ENCODE measurements at places on chromosomes 13 and 19.

- no peak for DNase-seq
These were observed 14.6 kb upstream of the ASF1B start for GRCh38 chr19:14150770-14151661.

DNA sequence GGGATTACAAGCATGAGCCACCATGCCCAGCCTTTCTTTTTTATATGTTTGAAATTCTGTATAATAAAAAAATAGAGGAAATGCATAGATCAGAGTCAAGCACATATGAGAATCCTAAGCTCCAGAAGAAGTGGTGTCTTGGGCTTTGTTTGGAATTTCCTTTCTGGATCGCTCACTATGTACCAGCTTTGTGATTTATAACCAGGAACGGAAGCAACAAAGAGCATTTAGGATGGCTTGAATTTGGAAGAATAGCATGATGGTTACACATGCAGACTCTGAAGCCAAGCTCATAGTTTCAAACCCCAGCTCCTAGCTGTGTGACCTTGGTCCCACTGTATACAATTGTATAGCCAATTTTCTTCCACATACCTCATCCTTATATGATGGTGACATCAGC lies 28.0 kb upstream of the SLC15A1 start:
- no peak for DNase-seq

DNA sequence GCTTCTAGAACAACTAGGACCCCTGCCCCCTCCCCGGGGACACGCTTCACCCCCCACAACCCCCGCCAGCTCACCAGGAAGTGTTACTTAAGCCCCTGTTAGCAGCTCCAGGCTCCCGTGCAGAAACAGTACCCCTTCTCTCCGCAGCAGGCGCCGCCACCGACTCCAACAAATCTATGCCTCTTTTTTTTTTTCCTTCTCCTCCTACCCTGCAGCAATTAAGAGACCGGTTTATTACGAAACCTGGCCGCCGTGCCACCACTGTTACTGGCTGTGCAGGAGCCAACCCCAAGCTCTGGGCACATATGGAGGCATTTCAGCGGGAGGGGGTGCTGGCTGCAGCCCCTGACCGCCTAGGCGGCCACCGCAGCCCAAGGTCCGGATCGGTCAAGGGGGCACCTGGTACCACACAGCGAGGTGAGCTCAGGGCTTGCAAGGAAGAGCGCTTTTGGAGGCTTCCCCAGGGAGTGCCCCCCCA lies 2.4 kb downstream of the GADD45B start:
- DNase-seq = no peak

DNA sequence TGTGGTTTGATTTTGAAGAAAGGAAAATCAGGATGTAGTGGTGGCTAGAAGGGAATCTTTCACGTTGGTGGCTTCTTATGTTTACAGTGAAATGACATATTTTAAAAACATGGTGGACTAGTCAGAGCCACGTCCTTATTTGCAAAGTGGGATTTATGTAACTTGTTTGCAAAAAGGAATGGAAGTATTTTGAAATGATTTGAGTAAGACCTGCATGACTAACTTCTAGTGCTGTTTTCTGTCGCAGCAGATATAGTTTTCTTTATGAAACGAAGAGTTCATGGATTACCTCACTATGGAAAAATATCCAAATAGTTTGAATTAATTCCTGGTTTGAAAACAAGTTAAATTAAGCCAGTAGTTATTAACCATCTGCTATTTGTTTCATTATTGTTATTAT lies 476.5 kb downstream of the MYO16 start:
- DNase-seq = no peak

GRCh38 chr13:20566468-20566897 lies 474 bp upstream of the IFT88 start:
- DNase-seq = no peak

DNA sequence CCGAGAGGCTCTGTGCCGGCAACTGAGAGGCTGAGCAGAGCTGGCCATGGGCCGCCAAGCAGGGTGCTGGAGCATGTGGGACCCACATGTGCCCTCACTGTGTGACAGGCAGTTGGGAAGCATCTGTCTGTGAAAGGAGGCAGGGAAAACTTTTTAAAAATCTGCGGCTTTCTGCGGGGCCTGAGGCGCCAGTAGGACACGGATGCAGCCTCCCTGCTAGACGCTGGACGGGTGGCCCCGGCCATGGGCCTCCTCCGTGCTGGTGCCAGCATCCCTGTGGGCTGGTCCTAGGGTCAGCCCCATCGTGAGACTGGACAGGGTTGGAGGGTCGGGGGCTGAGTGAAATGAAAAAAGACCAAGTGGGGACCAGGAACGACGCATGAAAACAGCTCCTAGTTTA lies 20.9 kb upstream of the DCUN1D2 start:
- DNase-seq = no peak

- DNase-seq = peak; percentile 25
These were observed at the start of gene NDUFS7 for GRCh38 chr19:1383312-1384084. TSS of gene NDUFS7 (plus strand) at chr19:1383907. CDS start at chr19:1383927, 20 bp downstream.

DNA sequence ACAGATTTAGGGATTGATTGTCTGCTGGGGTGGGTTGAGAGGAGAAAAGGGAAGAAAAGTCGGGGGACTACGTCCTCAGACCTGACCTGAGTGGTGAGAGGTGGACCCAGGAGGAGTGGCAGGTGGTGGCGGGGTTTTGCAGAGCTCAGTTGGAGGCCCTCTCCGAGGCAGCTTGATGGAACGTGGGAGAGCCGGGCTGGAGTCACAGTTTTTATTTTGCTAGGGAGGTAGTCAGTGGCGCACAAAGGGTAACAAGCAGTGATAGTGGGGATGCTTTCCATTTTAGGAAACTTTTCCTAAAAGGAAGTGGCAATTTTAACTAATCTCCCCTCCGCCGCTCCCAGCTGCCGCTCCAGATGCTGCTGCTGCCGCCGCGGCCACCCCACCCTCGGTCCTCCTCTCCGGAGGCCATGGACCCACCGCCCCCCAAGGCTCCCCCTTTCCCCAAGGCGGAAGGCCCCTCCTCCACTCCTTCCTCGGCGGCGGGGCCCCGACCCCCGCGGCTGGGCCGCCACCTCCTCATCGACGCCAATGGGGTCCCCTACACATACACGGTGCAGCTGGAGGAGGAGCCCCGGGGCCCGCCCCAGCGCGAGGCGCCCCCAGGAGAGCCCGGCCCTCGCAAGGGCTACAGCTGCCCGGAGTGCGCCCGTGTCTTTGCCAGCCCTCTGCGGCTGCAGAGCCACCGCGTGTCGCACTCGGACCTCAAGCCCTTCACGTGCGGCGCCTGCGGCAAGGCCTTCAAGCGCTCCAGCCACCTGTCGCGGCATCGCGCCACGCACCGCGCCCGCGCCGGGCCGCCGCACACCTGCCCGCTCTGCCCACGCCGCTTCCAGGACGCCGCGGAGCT lies 1.1 kb upstream of the ZNF581 start:
- DNase-seq = no peak

GRCh38 chr19:10895920-10896319 lies 24.6 kb downstream of the CARM1 start:
- DNase-seq = no peak

GRCh38 chr19:44738603-44739558 lies 9.6 kb upstream of the BCL3 start:
- no peak for DNase-seq

DNA sequence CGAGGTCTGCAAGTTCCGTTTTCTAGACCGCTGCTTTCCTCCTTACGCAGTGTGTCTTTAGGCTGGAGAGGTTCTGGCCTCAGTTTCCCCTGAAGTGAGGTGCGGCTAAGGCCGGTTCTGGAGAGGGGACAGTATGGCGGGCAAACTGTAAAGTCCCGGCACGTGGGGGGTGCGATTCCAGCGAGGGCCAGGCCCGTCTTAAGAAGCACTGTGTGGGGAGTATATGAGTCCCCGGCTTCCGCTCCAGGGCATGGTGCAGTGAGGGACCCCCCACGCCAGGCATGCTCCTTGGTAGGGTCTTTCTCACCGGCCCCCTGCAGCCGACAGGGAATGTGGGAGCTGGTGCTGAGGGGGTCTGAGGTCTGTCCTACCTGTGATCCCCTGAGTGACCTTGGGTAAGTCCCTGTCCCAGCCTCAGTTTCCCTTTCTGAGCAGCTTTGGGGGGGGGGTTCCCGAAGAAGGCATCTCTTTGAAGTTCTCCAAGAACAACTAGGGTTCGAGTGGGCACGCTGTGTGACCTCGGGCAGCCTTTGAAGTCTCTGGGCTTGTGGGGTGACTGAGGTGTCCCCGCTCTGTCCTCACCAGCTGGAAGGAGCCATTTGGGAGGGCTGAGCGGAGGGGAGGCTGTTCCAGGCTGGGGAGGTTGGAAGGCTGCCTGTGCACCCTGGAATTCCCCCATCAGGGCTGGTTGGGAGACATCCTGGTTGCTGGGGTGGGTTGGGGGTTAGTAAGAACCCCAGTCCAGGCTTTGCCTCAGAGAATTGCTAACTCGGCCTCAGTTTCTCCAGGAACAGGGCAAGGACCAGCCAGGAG lies 1.5 kb downstream of the NFIC start:
- no peak for DNase-seq

DNA sequence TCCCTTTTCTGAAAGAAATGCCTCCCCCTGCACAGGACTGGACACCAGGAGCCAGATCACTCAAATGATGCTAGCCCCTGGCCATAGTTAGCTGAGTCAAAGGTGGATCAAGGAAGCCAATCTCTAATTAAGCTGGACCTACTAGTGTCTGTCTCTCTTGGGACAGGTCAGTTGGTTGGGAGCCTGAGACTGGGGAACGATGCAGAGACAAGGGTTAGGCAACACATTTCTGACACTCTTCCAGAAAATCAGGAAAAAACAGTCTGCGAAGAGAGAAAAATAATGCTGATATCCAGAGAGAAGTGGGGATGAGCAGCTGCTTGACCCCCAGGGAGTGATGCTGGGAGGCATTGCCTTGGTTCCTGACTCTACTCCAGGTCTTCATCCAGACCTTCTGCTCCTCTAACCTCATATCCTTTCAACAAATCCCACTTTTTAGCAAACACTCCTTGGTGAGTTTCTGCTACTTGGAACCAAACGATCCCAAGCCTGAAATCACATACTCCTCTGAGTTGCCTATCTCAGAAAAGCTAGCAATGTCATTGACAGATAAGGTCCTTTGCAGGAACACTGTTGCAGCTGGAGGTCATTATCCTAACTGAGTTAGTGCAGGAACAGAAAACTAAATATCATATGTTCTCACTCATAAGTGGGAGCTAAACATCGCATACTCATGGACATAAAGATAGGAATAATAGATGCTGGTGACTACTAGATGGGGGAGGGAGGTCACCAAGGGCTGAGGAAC lies 369.7 kb downstream of the COG6 start:
- DNase-seq = no peak

- no peak for DNase-seq
These were observed 2041.1 kb downstream of the OLFM4 start for GRCh38 chr13:55069746-55070145.

- DNase-seq = no peak
These were observed 181.7 kb upstream of the RFC3 start for GRCh38 chr13:33636243-33636642.

DNA sequence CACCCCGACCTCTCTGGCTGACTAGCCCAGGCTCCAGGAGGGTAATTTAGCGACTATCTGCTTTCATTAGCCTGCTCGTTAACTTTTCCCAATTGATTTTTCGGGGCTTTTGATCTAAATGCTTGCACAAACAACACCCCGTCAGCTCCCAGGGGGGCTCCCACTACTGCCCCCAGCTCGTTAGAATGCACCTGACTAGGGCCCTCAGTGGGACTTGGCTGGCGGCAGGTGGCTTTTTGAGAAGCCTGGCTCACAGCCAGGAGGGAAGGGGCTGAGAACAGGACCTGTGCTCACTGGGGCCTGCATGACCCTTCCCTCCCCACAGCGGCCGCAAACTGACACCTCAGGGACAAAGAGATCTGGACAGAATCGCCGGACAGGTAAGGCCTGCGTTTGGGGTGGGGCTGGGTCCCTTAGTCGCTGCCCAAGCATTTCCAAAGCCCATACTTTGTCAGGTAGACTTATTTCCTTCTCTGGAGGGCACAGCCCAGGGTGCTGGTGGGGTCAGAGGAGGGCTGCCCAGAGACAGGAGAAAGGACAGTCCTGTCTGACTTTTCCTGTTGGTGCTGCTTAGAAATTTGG lies 7.6 kb upstream of the CD79A start:
- no peak for DNase-seq

DNA sequence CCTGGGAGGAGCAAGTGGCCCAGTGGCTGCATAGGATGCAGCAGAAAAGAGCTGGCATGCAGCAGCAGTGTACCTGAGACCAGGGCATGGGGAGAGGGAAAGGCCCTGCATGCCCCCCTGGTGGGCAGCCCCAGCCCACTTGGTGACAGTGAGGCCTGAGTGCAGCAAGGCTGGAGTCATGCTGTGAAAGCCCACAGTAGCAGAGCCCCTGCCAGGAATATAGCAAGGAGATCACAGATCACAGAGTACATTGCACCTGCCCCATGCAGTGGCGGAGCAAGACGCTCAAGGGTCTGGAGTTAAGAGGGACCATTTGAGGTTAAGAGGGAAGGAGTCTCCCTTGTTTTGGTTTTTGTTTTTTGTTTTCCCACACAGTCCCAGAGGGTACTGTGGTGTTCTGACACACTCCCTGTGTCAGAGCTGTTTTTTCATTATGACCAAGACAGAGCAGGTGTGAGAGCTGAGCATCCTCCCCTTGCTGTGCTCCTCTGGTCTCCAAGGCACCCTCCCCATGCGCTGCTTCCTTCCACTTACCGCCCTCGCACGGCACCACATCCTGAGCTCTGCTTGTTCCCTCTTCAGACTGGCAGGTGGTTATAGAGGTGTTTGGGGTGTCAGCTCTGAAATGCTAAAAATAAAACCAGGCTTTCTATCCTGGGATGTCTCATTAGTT lies 85.0 kb upstream of the UBL3 start:
- DNase-seq = no peak

DNA sequence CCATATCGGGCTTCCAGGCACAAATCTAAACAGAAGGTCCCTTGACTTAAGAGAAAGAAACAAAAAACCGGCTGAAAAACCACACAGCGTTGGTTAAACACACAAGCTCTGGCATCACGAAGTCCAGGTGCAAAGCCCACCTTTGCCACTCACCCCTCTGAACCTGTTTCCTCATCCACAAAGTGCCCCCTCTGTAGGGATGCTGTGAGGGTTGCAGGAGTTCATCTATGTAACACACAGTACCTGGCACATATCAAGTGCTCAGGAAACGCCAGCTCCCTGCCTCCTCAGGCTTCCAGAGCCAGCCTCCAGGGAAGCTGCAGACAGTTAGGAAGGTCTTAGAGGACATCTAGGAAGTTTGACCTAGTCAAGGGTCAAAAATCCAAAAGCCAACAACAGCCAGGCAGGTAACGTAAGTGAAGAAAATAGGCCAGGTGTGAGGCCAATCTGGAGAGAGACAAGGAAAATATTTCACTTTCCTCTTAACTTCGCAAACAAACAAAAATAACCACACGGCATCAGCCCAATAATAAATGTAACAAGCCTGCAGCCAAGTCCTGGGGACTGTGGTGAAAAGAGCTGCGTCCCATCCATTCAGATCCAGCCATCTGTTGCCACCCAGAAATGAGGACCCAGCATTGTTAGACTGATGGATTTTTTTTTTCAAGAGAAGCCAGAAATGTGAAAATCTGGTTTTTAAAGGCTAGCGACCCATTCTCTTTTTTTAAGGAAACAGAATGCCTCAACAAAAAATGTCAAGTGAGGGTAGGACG lies 10.0 kb downstream of the KDELR1 start:
- DNase-seq = no peak
